ENCODE measurements at places on chromosomes 7 and 10. TPM values are rescaled to one million over a fixed set of nuclear protein-coding genes. Genes with fewer than 3 reads are reported as not detected.

RELN gene
- not detected for polyA plus RNA-seq

GRCh38 chr7:111282626-111283025 lies 191.7 kb downstream of the LRRN3 start:
- no peaks in the 10 kb centered on the region for H3K4me1 ChIP-seq
- DNase-seq: no peak
- H3K27ac ChIP-seq: no peak overlapping the region
- H3K36me3 ChIP-seq: no peaks in the 10 kb centered on the region
- no peak overlapping the region for H3K4me3 ChIP-seq
- no peaks in the 10 kb centered on the region for H3K27me3 ChIP-seq

GRCh38 chr7:16350634-16351033 lies 70.7 kb downstream of the CRPPA start:
- no peak overlapping the region for H3K27ac ChIP-seq
- peaks cover 1% of the 10 kb centered on the region for H3K4me1 ChIP-seq
- no peak for DNase-seq
- no peak overlapping the region for H3K4me3 ChIP-seq
- no peaks in the 10 kb centered on the region for H3K36me3 ChIP-seq

EGR2 gene
- 1.1 TPM for polyA plus RNA-seq

GRCh38 chr10:12768156-12769100 lies 233.1 kb downstream of the CCDC3 start:
- H3K36me3 ChIP-seq: peaks cover 3% of the 10 kb centered on the region
- no peaks in the 10 kb centered on the region for H3K27me3 ChIP-seq
- no peak overlapping the region for H3K4me3 ChIP-seq
- H3K4me1 ChIP-seq: no peaks in the 10 kb centered on the region
- no peak overlapping the region for H3K27ac ChIP-seq

GRCh38 chr10:116657863-116658551 lies 37.3 kb downstream of the PNLIPRP2 start:
- H3K4me3 ChIP-seq: no peak overlapping the region
- no peaks in the 10 kb centered on the region for H3K27me3 ChIP-seq
- no peak for DNase-seq
- H3K4me1 ChIP-seq: no peaks in the 10 kb centered on the region
- H3K36me3 ChIP-seq: no peaks in the 10 kb centered on the region

GRCh38 chr10:109773288-109774120 lies 149.8 kb downstream of the XPNPEP1 start:
- no peak overlapping the region for H3K27ac ChIP-seq
- H3K4me3 ChIP-seq: no peak overlapping the region
- no peaks in the 10 kb centered on the region for H3K27me3 ChIP-seq
- no peaks in the 10 kb centered on the region for H3K4me1 ChIP-seq

PPP2R2D gene
- polyA plus RNA-seq: 25.3 TPM

DNA sequence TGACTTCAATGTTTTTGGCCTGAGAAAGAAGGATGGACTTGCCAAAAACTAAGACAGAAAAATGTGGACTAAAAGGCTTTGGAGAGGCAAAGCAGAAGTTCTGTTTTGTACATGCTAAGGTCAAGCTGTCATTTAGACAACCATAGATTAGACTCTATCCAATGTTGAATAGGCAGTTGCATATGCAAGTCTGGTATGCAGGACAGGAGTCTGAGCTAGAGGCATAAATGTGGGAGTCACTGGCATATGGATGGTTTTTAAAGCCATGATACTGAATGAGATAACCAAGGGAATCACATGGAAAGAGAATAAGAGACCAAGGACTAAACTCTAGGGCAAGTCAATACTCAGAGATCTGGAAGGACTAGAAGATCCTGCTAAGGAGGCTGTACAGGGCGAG lies 164.1 kb downstream of the LSM5 start:
- H3K4me3 ChIP-seq: no peak overlapping the region
- H3K36me3 ChIP-seq: no peaks in the 10 kb centered on the region
- DNase-seq: no peak
- no peaks in the 10 kb centered on the region for H3K4me1 ChIP-seq
- no peak overlapping the region for H3K27ac ChIP-seq
- no peaks in the 10 kb centered on the region for H3K27me3 ChIP-seq

DNA sequence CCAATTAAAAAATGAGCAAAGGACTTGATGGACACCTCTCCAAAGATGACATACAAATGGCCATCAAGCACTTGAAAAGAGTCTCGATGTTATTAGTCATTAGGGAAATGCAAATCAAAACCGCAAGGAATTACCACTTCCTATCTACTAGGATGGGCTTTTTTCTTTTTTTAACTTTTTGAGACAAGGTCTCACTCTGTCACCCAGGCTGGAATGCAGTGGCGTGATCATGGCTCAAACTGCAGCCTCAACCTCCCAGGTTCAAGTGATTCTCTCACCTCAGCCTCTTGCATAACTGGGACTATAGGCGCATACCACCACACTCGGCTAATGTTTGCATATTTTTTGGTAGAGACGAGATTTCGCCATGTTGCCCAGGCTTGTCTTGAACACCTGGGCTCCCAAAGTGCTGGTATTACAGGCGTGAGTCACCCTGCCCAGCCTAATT lies 13.6 kb downstream of the NKX1-2 start:
- no peak for DNase-seq
- H3K36me3 ChIP-seq: no peaks in the 10 kb centered on the region
- H3K27me3 ChIP-seq: no peaks in the 10 kb centered on the region
- no peak overlapping the region for H3K27ac ChIP-seq
- no peaks in the 10 kb centered on the region for H3K4me1 ChIP-seq

DNA sequence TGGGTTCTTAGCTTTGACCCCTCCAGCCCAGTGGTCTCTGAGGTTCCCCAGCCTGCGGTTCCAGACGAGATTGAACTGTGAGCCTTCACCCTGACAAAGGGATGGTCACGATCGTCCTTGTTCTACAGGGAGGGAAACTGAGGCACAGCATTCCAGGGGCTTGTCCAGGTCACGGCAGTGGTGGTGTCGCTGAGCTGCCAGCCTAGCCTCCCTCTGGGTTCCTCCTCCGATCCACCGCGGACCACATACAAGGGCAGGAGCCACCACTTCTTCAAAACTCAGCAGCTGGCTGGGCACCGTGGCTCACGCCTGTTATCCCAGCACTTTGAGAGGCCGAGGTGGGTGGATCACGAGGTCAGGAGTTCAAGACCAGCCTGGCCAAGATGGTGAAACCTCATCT lies 35.8 kb downstream of the ELFN1 start:
- peak; percentile 46 for DNase-seq
- no peak overlapping the region for H3K4me3 ChIP-seq
- H3K4me1 ChIP-seq: no peaks in the 10 kb centered on the region
- no peak overlapping the region for H3K27ac ChIP-seq
- H3K27me3 ChIP-seq: no peaks in the 10 kb centered on the region

DNA sequence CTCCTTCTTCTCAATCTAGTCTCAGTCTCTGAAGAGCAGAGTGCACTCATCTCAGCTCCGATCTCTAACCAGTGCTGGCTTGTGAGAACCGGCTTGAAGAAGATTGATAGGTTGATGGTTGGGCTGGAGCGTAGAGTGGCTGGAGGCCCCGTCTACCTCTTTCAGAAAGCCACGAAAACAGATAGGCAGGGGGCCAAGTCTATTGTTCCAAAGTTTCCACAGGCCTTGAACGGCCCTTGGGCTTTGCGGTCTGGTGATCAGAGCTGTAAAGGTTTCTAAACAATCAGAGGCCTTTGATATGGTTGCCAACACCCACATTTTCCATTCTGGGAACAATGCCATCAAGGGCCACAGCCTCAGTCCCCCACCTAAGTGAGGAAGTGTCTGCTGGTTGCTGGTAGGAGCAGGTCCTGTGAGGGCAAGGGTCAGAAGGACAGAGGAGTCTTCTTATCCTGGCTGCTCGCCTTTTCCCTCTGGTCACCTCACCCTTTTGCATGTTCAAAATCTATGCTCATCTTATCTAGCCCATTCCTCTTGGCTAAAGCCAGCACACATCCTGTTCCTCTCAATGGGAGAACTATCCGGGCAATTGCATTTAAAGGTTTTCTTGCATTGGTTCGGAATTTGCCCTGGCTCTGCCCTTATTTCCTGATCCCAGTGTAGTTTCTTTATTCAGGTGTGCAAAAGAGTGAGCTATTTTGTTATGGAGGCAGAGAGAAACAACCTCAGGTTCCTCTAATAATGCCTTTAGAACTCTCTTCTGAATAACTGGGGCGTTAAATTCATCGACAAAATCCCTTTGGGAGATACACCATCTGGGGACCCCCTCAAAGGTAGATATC lies 70.3 kb upstream of the KMT2E start:
- H3K4me1 ChIP-seq: no peaks in the 10 kb centered on the region
- H3K36me3 ChIP-seq: no peaks in the 10 kb centered on the region
- peak overlapping the region; percentile 68 for H3K27ac ChIP-seq

GIMAP6 gene
- polyA plus RNA-seq: 10.3 TPM

DNA sequence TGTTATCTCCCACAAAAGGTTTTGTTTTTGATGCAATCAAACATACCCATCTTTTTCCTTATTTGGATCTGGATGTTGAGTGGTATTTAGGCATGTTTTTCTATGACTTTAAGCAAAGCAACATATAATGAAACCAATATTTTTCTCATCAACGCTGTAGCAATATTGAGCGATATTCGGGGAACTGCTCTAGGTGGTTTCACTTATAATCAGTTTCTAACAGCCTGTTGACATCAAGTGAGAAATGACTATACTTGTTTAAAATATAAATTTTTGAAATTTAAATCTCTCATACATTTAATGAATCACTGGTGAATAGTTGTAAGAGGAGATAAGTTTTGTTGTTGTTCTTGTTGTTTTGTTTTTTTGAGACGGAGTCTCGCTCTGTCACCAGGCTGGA lies 52.8 kb upstream of the CCAR1 start:
- no peaks in the 10 kb centered on the region for H3K36me3 ChIP-seq
- no peak overlapping the region for H3K4me3 ChIP-seq
- no peak for DNase-seq
- no peak overlapping the region for H3K27ac ChIP-seq
- H3K4me1 ChIP-seq: peaks cover 2% of the 10 kb centered on the region

- H3K27me3 ChIP-seq: no peaks in the 10 kb centered on the region
- H3K36me3 ChIP-seq: no peaks in the 10 kb centered on the region
- H3K4me1 ChIP-seq: peaks cover 6% of the 10 kb centered on the region
- DNase-seq: no peak
Observed at GRCh38 chr10:50467209-50467608, 156.5 kb downstream of the SGMS1 start.

CCT6A gene
- polyA plus RNA-seq: 88.1 TPM

All from aorta (tissue), 5 donors.